HCT116 (cell line): ENCODE measurements at places on chromosomes 3 and 15. TPM values are rescaled to one million over a fixed set of nuclear protein-coding genes. Genes with fewer than 3 reads are reported as not detected.

- no peak for DNase-seq
- no peaks in the 10 kb centered on the region for H3K36me3 ChIP-seq
- H3K4me1 ChIP-seq = no peaks in the 10 kb centered on the region
- no peaks in the 10 kb centered on the region for H3K27me3 ChIP-seq
- no peak overlapping the region for H3K4me3 ChIP-seq
- no peak overlapping the region for H3K27ac ChIP-seq
Measured at GRCh38 chr15:35107122-35107521, 22.0 kb upstream of the NANOGP8 start.

DNA sequence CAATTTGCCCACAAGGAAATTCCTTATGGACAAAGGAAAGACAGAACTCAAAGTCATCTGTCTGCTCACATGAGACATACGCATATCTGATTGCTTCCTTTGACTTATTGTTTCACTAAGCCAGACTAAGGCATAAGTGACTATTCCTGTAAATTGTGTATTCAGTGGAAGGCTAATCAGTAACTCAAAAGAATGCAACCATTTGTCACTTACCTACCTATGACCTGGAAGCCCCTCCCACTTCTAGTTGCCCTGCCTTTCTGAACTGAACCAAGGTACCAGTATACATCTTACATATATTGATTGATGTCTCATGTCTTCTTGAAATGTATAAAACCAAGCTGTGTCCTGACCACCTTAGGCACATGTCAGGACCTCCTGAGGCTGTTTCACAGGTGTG is 53.5 kb upstream of the PROK2 start:
- H3K36me3 ChIP-seq = no peaks in the 10 kb centered on the region
- DNase-seq = no peak
- no peaks in the 10 kb centered on the region for H3K27me3 ChIP-seq
- no peaks in the 10 kb centered on the region for H3K4me1 ChIP-seq
- H3K27ac ChIP-seq = no peak overlapping the region

DNA sequence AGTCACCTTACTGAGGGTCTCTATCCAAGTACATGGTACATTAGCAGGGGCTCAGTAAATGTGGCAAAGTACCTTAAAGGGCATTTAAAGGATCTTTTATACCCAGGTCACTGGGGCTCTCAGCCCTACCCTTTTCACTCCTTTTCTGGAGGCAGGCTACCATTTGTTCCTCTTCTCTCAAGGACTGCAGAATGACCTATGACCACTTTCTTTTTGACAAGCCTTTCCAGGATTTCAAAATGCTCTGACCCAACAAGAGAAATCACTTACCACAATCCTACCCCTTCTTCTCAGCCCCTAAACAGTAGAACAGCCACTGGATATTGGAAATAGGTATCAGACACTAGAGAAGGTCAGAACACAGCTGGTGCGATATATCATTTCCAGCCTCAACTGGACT is 221.8 kb upstream of the TPRG1 start:
- peaks cover 46% of the 10 kb centered on the region for H3K4me1 ChIP-seq
- H3K27me3 ChIP-seq = no peaks in the 10 kb centered on the region
- H3K27ac ChIP-seq = no peak overlapping the region
- no peaks in the 10 kb centered on the region for H3K36me3 ChIP-seq
- H3K4me3 ChIP-seq = no peak overlapping the region

DNA sequence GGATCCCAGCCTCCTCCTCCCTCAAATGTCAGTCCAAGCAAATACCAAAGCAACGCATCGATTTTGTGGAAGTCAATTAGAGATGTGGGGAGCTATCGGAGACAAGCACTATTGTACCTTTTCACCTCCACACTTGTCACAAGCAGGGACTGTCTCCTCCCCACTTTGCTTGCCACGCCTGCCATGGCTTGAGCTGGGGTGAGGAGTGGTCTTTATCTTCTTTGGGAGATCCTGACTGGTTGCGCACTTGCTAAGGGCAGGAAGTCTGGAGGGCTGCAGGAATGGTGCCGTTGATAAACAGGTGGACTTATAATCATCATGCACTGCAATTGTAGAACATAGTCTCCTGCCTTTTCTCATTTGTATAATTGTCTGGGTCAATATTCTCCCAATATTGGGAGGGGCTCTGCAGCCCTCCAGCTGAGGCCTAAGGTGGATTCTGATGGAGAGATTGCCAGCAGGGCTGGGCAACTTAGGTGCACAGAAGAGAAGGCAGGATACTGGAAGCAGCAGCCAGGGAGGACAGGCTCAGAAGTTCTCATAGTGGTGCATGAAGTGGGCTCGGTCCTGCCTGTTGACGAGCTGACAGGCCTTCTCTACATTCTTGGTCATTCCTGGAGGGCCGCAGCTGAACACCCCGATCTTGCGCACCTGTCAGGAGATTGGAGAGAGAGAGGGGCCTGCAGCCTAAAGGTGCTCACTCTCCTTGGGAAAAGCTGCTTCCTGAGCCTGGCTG is 20.2 kb downstream of the DUOX2 start:
- peaks cover 14% of the 10 kb centered on the region; the same call in 1 of the 2 replicates for H3K27me3 ChIP-seq
- DNase-seq = no peak
- no peak overlapping the region for H3K27ac ChIP-seq
- H3K4me1 ChIP-seq = no peaks in the 10 kb centered on the region
- H3K4me3 ChIP-seq = no peak overlapping the region
- H3K36me3 ChIP-seq = no peaks in the 10 kb centered on the region

Gene MORC1
- not detected for total RNA-seq
